ENCODE measurements at places on chromosomes 3 and 15. TPM values are rescaled to one million over a fixed set of nuclear protein-coding genes. Genes with fewer than 3 reads are reported as not detected.

The SOX14 gene
- total RNA-seq = not detected

The SCAMP5 gene
- 0.24 TPM for total RNA-seq

The ZNF774 gene
- total RNA-seq = 1.0 TPM

The IQCF5 gene
- not detected for total RNA-seq

The STRC gene
- 0.55 TPM for total RNA-seq

The C3orf85 gene
- total RNA-seq = not detected

The TPRG1 gene
- total RNA-seq = 0.20 TPM

The AGBL1 gene
- not detected for total RNA-seq

The PTH1R gene
- total RNA-seq = not detected

The ALG1L2 gene
- 0.70 TPM for total RNA-seq

The SAMD7 gene
- total RNA-seq = not detected

The LYZL4 gene
- total RNA-seq = not detected

The ACSBG1 gene
- total RNA-seq = 0.26 TPM

The ZNF502 gene
- 1.1 TPM for total RNA-seq

Measured in activated naive CD4-positive, alpha-beta T cell treated with anti-CD3 and anti-CD28 coated beads, Interleukin-2, amount 10 ng/mL, durations not matched to agents 5 hours and 36 hours (primary cell).